RWPE1 (cell line): ENCODE measurements at places on chromosomes 4 and X.

- no peak for DNase-seq
Measured at GRCh38 chr4:109953556-109953955, 40.9 kb downstream of the EGF start.

- DNase-seq: no peak
Measured at GRCh38 chr4:133355633-133356032, 206.5 kb downstream of the PCDH10 start.

GRCh38 chrX:32289356-32289755, 922.0 kb downstream of the DMD start:
- no peak for DNase-seq

- DNase-seq: no peak
Measured at GRCh38 chr4:128663325-128663724, 146.2 kb upstream of the JADE1 start.

DNA sequence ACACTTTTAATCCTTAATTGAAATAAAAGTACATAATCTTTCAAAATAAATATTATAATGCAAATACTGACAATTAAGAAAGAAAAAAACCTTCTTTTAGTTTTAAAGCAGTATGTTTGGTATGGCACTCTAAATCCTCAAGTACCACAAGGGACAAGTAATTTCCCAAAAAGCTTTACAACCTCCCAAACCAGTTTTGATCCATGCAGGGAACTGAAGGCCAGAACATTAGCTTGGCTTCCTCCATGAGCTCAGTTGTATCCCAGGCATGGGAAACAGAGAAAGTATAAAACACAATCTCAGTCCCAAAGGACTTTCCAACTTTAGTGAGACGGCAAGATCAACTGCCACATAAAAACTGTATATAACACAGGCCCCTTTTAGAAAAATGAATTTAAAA, 82.2 kb downstream of the ZNF330 start:
- DNase-seq: no peak
